ENCODE measurements at places on chromosomes 7 and 10.
A peak's percentile ranks its signal among the peaks of the same experiment; 100 is the strongest.

DNA sequence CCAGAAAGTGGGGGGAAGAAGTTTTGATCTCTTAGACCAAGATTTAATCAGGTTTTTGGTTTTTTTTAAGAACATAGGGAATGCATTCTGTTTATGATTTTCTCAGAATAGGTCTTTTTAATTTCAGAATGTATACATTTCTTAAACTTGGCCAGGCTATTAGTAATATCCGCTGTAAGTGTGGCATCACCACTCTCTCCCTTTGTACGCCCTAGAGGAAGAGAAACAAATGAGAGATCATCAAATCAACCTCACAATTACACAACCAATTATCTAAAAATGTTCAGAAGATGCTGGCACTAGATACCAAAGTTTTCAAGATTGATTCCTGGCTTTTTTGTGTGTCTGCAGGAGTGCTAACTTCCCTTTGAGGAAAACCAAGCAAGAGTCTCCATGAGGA, 70.0 kb downstream of the KLF6 start:
- no peak for DNase-seq

DNA sequence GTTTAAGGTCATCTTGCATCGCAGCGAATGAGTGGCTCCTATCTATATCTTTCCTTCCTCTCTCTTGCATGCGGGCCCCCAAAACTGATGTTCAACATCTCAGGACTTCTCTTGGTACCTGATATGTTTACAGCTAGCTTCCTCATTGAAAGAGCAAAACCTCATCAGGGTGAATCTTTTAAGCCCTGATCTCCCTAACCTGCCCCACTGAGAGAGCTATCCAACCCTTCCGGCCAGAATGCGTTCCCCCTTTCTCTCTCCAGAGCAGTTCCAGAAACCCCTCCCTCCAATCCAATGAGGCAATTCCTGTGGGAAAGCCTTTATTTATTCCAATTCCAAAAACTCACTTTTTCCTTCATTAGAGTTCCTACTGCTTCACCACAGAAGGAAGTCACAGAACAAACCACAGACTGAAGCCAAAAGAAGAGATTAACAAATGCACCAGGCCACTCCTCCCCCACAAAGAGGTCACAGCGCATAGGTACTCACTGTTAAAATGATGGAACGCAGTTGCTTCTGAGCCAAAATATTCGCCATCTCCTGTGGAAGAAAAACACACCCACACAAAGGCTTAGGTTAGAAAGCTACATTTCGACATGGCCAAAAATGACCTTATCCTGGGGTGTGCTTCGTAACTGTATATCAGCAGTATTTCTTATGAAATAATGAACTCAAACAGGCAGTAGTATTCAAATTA, 232.4 kb downstream of the ELMO1 start:
- no peak for DNase-seq

- DNase-seq, result no peak
These were observed 36.0 kb upstream of the KCNMA1 start for GRCh38 chr10:77673515-77674140.

- peak; percentile 7 for DNase-seq
These were observed 22.7 kb upstream of the EMX2 start for GRCh38 chr10:117519879-117520278.

DNA sequence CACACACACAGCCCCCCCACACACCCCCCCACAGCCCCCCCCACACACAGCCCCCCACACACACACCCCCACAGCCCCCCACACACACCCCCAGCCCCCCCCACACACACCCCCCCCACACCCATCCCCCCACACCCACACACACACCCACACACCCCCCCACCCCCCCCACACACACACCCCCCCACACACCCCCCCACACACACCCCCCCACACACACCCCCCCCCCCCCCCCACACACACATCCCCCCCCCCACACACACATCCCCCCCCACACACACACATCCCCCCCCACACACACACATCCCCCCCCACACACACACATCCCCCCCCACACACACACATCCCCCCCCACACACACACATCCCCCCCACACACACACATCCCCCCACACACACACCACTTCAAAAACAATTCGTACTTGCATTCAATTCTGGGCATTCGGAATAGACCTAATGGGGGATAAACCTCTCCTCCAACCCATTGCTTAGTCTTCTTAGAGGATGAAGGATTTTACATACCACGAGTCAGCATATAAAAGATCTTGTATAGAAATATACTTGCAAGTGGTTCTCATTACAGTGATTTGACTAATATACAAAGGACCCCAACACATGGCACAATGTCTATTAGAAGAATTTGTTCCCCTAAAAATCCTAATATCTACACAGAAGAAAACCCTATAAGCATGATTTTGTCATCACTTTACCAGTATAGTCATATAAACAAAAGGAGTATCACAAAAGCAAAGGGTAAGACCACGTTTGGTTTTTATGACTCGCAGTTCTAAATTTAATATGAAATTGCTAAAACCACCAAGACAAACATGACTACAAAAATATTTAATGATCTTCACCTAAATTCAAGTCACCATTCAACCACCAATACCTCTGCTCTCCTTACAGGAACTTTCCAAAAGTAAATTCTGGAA, 80.9 kb downstream of the DIP2C start:
- no peak for DNase-seq

GRCh38 chr10:97154781-97155180, 31.0 kb downstream of the SLIT1 start:
- DNase-seq, result no peak

DNA sequence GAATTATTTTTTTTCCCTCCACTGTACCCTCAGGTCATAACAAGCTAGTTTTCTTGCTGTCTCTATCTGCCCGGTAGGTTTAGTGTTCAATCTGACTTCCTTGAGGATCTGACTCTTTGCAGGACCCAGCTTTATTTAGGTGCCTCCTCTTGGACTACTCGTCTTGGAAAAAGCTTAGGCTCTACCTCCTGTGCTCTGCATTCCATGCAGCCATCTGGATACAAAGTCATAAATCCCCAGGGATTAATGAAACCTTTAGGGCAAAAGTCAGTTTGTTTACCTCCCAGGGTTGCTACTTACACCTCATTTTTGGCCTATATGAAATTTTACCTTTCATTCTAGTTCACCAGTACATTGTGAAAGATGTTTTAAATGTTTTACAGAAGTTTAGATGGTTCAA, 8.0 kb downstream of the STAG3 start:
- DNase-seq, result no peak

GRCh38 chr10:95798096-95798855, 42.3 kb downstream of the ENTPD1 start:
- no peak for DNase-seq

DNA sequence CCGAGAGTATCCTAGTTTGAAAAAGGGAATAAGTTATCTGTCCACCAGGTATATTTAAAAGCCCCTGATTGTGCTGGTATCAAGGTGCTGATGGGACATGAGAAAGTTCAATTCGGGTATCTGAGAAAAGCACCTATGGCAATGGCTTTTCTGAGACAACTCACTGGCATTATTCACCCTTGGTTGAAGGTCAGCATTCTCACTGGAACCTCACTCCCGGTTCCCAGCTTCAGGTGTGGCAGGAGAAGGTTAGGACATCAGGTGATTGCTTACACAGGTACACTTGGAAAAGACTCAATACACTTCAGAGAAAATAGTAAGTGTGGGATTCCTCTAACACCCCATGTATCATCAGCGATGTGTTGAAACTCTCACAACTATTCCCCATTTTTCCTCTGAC, 643.1 kb downstream of the INHBA start:
- no peak for DNase-seq

DNA sequence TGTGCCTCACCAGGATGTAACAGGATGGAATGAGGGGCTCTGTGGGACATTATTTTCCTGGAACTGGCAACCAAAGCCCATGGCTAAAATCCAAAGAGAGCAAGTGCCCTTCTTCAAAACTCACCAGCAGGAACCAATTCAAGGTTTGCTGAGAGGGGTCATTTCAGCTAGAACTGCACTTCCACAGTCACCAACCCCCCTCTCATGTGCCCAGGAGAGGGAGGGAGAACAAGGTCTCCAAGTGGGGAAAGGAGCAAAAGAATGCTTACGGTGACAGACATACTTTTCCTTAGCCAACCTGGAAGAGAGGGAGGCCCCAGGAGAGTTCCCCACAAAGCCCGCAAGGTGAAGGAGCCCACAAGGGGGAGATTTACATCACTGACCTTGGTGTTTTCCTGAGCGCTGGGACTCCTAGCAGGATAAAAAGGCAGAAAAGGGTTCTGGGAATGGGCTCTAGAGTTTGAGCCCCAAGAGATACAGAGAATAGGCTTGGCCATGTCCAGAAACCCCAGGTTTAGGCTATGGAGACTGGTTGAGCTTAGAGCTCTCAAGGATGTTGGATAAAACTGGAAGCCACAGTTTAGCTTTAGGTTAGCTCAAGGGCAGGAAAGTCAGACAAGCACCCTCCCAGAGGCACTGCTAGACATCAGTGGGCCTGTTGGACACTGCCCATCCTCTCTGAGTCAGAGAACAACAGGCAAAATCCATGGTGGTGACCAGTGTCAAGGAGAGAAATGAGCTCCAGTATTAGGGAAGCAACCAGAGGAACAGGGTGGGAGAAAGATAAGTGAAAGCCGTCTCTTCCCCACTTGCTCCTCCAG, 63.9 kb upstream of the GHITM start:
- DNase-seq, result no peak

DNA sequence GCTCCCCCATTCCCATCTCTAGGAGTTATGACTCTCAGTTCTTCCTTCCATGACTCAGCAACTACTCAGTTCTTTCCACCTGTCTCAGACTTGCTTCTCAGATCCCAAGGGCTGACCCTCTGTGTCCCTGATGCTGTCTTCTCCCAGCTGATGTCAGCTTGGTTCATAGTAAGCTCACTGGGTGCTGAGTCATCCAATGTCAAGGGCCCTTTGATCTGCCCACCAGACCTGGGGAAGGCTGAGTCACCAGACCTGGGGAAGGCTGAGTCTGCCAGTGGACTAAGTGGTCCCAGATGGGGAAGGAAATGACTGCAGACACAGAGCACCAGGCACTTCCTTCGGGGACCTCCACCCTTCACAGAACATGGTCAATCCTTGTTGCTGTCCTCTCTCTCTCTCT, 76.1 kb upstream of the ZEB1 start:
- DNase-seq, result no peak

- DNase-seq, result no peak
These were observed 257.6 kb upstream of the PHYHIPL start for GRCh38 chr10:58918887-58919286.

DNA sequence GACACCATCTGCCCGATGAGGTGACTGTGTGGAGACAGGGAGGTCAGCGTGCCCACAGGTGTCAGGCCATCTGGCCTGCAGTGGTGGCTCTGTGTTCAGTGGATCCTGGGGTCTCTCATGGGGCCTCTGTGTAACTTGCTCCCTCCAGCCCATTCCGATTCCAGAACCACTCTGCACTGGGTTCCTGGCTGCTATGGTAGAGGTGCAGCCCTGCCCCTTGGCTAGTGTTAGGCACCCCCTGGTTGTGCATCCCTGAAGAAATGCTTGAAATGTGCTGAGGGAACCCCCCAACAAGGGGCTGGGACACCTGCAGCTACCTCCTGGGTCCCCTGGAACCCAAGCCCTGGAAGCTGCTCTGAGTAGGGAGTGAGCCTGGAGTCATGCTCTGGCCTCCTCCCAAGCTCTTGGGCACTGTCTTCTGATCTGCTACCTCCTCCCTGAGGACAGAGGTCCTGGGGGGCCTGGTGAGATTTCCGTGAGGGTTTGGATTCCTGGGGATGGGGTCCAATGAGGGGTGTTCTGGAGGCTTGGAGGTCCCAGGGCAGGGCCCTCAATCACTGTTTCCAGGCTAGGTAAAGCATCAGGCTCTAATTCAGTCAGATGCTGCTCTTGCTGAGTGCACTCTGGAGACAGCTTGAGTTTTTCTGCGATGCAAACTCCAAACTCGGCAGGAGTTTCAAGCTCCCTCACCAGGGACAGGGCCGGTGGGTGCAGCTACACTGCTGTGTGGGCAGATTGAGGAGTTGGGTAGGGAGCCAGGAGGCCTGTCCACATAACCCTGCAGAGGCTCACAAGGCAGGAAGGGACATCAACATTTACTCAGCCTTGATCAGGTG, 27.7 kb downstream of the RAMP3 start:
- no peak for DNase-seq

DNA sequence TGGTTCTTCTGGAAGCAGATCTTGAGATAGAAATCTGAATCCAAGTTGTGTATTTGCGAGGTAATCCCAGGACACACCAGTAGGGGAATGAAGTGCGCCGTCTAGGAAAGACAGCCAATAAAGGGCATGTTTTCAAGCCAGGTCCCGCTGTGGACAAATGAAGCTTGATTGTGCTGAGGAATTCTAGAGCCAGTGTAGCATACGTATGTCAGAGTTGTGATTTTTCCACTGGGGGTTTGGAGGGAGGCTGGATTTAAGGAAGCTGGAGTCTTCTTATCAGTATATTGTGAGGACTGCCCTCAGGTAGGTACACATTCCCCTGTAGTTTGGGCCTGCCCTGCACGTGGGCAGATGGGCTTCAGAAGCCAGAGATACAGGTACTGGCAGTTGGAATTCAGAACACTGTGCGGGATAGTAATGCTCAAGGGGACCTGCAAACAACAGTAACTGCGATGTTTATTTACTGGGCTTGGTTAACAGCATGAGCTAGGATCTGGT, 50.9 kb downstream of the GALNT11 start:
- no peak for DNase-seq

DNA sequence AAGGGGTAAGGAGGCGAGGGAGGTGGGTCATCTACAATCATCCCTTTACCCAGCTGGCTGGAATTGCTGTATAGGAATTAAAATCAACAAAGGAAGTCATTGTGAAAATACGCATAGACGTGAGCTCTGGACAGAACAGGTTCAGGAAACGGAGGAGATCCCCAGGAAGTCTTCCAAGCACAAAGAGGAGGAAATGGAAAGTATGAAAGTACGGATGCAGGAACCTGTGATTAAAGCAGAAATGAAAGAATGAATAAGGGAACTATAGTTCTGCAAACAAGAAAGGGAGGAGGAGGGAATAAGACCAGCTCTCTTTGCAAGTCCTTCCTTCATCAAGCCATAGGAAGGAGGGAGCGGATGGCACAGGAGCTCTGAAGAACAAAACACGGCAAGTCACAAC, 61.8 kb downstream of the PYROXD2 start:
- DNase-seq, result no peak

- DNase-seq, result no peak
These were observed 222.9 kb upstream of the MKLN1 start for GRCh38 chr7:131104596-131105293.

GRCh38 chr7:128891942-128892269, 18.6 kb downstream of the KCP start:
- no peak for DNase-seq
